ENCODE measurements at places on chromosomes 5 and 9.

DNA sequence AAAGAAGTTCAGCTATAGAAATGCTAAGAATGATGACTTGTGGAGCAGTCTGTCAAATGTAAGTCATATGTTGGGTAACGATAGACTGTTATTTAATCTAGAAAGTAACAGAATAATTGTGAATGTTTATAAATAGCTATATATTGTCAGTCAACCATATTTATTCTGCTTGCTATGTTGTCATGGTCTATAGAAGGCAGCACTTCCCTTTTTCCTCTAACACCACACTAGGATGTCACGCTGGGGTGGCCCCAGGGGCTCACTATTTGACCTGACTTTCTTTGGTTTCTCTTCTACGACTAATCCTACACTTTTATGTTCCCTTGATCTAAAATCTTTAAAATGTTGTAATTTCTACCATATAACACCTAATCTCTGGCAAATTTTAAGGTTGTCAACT is 20.5 kb downstream of the ERAP2 start:
- DNase-seq: no peak

DNA sequence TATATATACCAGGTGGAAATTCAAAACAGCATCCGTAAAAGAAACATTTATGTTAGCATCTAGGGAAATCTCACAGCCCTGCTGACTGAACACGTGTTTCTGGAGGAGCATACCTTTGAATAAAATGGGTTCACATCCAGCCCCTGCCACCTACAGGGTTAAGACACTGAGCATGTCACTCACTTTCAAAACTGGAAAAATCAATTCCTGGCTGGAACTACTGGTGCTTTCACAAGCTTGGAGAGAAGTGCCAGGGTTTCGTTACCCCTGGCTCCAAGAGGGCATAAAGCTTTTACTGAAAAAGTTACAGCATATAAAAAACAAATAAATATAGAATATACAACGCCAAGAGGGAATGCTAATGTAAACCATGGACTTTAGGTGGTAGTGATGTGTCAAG is 48.0 kb downstream of the SERINC5 start:
- no peak for DNase-seq

DNA sequence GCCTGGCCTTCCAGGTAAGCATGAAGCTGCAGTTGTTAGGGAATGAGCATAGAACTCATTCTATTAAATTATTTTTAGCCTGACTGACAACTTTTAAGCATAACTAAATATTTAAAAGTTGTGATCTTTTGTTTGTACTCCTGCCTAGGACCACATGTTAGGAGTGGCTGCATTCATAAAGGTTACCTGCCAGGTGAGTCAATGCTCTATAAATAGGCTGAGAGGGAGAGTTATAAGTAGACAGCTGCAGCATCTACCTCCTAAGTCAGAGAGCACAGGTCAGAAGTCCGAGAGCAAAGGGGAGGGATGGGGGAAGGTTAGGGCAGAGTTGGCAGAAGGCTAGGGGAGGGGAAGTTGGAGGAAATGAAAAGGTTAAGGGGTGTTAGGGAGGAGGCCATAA is 292.4 kb upstream of the TLE4 start:
- no peak for DNase-seq

DNA sequence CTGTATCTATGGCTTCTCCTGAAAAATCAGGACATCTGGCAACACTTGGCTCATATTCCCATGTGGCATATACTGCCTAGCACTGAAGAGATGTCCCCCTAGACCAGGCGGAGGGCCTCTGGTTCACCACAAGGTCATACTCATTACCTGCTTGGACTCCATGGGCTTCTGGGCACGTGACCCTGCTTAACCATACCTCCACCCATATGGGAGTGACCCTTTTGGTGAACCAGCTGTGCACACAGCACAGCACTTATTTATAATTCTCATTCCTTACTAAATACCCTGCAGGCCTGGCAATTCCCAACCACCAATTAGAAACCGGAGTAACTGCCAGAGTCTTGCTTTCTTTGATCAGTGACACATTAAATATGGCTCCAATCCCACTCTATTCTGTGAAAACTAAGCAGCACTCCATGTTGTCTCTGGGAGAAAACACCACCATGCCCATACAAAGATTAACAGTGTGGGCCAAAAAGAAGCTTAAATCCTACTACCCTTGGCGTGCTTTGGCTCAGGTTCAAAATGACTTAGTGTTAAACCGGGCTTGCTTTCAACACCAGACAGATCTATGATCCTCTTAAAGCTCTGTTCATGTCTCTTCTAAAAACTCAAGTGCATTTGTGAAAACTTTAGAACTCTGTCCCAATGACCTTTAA is 57.7 kb downstream of the MTMR12 start:
- no peak for DNase-seq

DNA sequence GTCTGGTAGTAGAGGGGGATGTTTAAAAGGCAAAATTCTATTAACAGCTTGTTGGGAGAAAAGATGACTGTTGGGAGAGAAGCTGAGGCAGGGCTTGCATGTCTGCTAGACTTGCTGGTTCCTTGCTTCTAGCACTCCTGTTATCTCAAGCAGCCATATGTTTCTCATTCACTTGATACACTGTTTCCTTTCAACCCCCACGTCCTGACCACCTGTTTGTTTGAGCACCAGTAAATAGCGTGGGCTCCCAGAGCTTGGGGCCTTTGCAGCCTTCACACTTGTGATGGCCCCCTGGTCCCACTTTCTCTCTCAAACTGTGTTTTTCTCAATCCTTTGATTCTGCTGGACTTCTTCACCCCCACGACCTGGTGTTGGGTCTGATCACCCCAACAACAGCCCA is 111.7 kb upstream of the TMEM161B start:
- DNase-seq: no peak

DNA sequence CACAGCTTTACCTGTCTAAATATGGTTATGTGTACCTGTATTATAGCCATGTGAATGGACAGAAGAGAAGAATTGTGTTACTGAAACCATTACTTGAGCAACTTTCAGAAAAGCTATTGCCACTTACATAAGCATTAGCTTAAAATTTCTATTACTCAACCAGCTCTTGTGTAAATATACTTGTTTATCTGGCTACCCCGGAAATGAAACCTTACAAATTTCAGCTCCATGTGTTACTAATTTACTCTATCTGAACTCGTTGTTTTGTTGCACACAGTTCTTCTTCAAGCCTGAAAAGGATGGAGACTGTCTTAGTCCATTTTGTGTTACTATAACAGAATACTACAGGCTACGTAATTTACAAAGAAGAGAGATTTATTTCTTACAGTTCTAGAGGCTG is 22.5 kb upstream of the ADAMTSL1 start:
- no peak for DNase-seq

DNA sequence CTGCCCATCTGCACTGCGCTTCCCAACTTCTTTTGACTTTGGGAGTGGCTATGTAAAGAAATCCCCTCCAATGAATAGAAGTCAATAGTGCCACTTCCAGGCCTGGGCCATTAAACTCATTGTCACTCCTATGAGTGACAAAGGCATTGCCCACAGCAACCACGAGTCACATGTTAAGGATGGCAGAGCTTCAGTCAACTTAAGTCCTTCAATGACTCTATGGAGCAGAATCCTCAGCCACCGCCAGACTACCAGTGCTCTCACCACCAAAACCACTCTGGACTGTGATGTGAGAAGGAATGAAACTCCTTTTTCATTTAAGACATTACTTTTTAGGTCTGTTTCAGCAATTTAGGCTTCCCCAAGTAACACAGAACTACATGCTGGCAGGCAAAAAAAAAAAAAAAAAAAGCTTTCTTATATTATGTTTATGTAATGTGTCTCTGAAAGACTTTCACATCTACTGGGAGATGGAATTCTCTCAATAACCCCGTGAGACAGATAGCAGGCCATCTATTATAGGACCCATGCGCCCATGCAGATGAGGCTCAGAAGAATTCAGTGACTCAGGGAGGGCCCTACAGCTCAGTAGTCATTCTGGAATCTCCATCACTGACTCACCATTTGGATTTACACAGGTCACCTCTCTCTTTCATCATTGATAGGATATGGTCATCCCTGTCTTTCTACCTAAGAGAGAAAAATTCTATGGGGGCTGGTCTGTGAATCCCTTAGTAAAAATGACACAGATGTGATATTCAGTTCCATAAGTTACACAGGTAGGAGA is 180.5 kb downstream of the CEMIP2 start:
- DNase-seq: no peak

GRCh38 chr5:88719434-88719833 is 163.6 kb downstream of the MEF2C start:
- DNase-seq: no peak

GRCh38 chr9:8899511-8899910 is 1099.9 kb upstream of the DMAC1 start:
- no peak for DNase-seq

GRCh38 chr9:80883826-80884579 is 805.3 kb downstream of the TLE1 start:
- DNase-seq: no peak

GRCh38 chr9:83649515-83649914 is 26.6 kb downstream of the IDNK start:
- DNase-seq: no peak

- no peak for DNase-seq
Observed at GRCh38 chr5:175830586-175831300, 40.6 kb upstream of the CPLX2 start.

GRCh38 chr5:151692312-151692711 is 5.6 kb upstream of the SPARC start:
- DNase-seq: no peak

DNA sequence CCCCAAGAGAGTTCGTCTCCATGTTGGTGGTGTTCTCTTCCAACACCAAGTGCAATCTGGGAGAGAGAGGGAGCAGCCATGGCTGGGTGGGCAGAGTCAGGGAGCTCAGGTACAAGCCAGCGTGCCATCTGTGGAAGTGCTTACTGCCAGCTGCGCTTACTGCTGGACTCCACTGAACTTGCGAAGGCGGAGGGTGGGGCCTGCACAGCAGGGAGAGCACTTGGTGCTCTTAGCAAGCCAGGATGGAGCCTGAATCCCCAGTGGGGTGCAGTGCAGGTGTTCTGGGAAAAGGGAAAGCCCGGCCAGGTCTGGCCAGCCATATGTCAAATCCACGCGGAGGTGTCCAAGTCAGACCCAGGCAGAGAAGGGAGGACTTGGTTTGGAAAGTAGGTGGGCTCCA is 142.0 kb downstream of the FANCC start:
- DNase-seq: peak; percentile 33

GRCh38 chr9:24602693-24603352 is 57.1 kb upstream of the IZUMO3 start:
- no peak for DNase-seq

DNA sequence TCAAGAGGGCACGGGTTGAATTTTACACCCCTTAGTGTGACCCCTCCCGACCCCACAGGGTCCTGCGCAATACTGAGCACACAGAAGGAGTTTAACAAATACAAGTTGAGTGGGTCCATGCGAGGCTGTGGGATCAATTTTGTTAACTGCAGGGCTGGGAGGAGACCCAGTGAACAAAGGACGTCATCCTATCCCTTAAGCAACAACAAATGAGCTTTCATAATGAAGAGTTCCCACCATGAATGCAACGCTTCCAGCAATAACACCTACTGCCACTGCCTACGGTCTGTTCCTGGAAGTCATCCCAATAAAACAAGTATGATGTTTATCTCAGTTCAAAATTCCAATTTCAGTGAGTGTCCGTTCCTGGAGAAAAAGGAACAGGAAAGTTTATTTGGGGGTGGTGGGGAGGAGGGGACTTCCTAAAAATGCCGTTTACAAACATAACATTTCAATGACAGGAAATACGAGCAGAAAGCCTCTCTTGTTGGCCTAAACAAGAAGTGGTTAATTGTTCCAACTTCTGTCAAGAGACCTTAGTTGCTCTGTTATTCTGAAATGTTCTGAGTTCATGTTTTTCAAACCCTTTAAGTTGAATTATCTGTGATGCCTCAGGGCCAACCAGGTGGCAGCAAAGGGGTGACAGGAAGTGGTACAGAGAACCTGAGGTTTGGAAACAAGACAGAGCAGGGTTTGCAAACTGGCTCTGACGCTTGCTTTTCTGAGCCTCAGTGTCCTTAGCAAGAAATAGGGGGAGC is 65.8 kb upstream of the PLPP6 start:
- no peak for DNase-seq

DNA sequence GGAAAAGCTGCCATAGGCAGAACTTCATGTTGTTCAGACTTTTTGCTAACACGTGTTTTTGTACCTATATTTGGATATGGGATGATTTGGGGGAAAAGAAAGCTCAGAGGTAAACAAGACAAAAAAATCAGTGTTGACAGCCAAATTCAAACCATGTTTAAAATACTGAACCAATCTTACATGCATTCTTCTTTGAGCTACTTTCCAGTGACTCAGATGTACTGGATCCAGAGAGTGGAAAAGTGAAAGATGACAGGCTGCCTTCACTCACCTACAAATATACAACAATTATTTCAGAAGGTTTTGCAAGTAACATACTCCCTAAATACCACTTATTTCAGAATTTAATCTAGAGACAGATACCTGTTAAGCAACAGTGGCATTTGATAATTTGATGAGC is 165.7 kb downstream of the MPDZ start:
- DNase-seq: no peak

- DNase-seq: no peak
Observed at GRCh38 chr5:155389498-155389897, 375.9 kb downstream of the KIF4B start.

DNA sequence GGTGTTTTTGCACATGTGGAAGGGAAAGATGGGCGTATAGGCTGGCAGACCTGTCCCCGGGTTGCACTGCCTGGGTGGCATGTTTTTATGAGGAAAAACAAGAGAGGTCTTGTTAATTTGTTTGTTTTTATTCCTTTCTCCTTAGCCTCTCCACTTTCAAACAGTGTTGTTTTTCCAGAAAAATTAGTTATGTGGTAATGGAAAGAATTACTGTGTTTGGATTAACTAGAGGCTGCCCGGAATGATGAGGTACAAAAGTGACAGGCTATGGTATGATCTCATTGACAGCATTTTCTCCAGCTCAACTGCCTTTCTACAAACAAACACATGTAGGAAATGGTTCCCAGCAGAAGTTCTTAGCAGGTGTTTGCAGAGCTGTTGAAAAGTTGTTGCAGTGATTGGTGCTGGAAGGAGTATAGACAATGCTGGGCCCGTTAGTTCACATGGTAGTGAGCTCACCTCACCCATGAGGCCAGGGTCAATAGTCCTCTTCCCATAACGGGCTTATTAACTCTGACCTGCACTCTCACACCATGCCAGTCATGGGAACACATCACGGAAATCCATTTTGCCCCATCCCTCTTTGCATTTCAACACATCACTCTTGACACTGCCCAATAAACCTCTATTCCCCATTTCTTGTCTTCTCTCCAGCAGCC is 111.3 kb upstream of the SAP30L start:
- DNase-seq: no peak

DNA sequence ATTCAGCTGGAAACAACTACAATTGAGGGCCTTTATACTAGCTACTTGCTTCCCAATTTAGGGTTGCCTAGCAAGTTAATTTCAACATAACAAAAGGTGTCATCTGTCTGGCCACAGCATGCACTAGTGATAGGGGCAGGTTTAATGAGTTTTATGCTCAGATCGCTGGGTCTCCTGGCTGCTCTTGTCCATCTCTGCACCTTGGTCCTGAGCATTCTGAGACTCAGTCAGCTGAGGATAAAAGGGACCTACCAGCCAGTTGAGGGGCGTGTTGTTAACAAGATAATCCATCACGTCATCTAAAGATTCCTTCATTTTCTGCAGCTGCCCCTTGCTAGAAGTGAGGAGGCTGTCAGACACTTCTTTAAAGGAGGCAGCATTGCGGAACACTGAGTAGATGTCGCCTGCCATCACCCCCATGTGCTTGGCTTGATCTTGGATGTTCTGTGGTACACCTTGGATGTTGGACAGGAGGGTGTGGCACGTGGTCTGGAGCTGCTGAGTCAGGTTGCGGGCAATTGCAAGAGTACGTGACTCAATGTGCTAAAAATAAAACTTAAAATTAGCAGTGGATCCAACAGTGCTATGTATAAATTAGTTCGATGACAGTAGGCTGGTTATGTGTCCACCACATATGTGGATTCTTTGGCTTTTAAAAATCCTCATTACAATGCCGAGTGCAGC is 11.0 kb downstream of the PLIN2 start:
- DNase-seq: no peak
